Fibroblast of the aortic adventitia (primary cell): ENCODE measurements at places on chromosomes 1 and 21.

GRCh38 chr1:240351690-240352089 lies 260.0 kb downstream of the FMN2 start:
- no peak for DNase-seq

- no peak for DNase-seq
These were observed 54.0 kb upstream of the ATP5PO start for GRCh38 chr21:33969581-33969980.

GRCh38 chr1:225937048-225937968 lies 3.7 kb downstream of the LEFTY2 start:
- DNase-seq, result no peak

DNA sequence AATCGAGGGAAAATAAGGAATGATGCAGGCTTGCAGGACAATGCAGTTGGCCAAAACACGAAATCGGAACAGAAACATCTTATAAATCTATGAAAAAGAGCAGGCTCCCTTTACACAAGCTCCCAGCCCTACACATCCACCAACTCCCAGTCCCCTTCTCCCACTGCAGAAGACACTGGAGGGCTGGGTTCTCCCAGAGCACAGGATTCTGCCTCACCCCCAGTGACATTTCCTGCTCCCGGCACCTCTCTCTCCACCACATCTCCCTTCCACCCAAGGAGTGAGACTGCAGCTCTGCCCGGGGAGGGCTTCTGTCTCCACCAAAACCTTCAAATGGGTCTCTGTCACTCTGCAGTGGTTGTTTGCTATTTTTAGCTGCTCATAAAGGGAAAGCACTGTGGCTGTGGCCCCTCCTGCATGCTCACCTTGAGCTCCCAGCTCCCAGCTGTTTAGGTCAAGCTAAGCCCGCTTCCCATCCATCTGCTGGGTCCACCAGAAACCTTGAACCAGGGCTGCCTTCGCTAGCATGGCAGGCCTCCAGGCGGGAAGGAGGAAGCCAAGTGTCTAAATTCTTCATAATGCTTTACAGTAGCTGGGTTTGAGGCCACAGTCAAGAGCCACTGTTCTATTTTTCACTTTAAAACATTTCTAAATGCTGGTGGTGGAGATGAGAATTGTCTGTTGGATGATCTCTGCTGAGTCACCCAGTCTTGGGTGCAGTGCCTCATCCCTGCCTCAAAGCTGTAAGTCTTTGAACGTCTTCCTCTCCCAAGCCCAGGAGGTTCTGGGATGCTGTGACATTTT lies 3.3 kb upstream of the C2CD2 start:
- peak; percentile 64 for DNase-seq

GRCh38 chr1:117368116-117369108 lies 1.2 kb downstream of the MAN1A2 start:
- DNase-seq, result no peak
